ENCODE measurements at places on chromosomes 6 and 20.
A peak's percentile ranks its signal among the peaks of the same experiment; 100 is the strongest.

DNA sequence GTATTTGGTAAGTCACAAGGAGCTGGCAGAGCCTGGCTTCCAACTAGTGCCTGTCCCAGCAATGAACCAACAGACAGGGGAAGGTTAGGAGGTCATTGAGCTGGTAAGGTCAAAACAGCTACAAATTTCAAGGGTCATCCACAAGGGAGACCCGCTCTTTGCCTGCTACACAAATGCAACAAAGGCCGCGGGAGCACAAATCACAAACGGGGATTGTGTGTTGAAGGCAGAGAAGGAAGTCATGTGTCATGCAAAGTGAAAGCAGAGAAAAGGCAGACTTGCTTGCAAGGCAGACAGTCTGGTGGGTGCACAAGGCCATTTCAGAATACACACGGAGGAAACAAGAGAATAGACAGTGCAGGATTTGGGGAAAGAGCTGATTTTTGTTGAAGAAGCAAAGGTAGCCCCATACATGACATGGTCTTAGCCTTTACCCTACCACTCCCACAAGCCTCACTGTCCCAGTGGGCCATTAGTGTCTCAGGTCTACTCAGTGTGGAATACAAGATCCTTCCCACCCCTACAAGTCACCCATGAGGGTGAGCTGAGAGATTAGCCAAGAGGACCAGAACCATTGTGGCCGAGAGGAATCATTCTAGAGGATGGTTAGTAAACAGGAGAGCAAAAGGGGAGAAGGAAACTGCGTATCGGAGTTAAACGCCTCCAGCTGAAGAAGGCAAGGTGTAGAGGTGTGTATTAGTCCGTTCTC is 18.1 kb upstream of the SAMHD1 start:
- no peak for DNase-seq

- DNase-seq = no peak
Observed at GRCh38 chr20:36446557-36446956, 94.8 kb upstream of the MYL9 start.

GRCh38 chr20:17873410-17874270 is 95.0 kb downstream of the SNX5 start:
- peak; percentile 21 for DNase-seq

DNA sequence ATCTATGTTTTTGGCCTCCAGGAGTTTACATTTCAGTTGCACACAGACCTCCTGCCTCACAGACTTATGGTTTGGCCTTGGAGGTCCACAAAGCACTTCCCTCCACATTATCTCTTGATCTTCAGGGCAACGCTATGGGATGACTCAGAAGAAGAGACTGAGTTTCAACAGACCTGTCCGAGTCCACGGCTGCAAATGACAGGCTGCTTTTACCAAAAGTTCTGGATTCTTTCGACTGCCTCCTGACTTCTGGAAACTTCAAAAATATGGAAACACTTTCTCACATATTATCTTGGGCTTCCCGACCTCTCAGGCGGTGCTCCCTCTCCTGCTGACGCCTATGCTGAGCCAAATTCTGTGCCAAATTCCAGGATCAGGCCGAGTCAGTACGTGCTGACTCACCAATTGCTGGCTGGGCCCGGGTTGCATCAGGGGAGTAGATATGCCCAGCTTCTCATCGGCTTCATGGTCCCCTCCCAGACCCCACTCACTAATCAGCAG is 190.2 kb downstream of the BMP7 start:
- no peak for DNase-seq

Data from Calu3 (cell line).